ENCODE measurements at places on chromosomes 2 and 18.

DNA sequence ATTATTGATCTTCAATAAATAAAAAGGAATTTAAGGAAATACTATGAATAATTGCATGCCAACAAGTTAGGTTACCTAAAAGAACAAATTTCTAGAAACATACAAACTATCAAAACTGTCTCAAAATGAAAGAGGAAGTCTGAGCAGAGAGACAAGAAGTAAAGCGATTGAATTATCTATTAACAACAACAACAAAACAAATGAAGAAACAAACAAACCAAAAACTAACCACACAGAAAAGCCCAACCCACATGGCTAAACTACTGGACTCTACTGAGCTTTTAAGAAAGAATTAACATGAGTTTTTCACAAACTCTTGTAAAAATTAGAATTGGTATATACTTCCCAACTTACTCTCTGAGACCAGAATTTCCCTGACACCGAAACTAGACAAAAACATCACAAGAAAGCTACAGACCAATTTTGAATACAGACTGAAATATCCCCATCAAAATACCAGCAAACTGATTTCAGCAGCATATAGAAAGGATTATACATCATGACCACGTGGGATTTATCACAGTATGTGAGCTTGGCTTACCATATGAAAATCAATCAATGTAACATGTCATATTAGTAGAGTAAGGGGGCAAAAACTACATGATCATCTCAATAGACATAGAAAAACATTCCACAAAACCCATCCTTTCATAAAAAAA, 16.6 kb upstream of the GALNT1 start:
- no peak for DNase-seq

DNA sequence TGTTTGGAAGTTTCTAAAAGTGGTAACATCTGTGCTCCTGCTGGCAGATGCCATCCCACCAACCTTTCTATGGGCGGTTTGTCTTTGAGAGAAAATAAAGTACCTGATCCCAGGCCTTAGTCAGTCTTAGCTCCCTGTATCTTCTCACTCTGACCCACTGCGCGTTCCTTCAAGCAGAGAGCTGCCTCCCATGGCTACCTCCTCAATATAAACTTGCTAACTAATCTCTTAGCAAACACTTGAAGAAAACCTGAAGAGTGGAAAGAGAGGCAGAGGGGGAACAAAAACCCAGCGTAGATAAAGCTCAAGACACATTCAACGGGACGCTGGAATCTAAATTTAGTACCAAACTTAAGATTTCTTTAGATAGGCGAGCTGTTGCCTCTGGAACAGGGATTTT, 17.6 kb downstream of the ZEB2 start:
- DNase-seq: no peak

GRCh38 chr2:109295781-109296117, 166.7 kb downstream of the SH3RF3 start:
- DNase-seq: no peak

GRCh38 chr18:2687390-2688001, 32.0 kb downstream of the SMCHD1 start:
- DNase-seq: no peak

GRCh38 chr2:204060841-204061240, 124.3 kb downstream of the ICOS start:
- no peak for DNase-seq

DNA sequence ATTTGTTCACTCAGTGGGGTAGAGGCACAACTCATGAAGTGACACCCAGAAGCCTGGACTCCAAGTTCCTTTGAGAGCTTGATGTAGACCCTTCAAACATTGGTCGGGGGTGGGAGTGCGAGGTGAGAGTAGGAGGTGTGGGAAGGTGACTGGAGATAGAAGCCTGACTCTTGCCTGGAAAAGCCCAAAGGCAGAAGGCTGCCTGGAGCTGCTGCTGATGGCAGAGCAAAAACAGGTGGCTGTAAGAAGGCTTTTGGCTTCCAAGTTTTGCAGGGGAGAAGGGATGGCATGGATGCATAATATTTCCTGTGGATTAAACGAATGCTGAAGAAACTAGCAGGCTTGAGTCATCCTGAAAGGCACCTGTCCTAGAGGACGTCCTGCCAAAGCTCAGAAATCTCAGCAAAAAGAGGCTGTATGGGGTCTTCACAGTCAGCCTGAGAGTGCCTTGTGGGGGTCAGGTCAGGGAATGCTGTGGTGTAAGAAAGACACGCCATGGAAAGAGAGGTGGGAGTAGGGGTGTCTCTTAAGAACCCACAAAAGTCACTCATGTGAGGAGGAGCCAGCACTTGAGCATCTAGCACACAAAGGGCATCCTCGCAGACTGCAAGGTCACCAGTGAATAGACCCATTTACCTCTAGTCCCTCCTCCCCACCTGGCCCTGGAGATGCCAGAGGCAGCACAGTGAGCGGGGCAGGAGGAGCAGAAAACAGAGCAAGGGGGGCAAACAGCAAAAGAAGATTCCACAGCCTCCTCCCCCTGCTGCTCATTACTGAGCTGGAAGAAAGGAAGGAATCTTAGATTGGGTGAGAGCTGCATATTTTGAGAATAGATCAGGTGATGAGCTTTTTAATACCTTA, 37.5 kb downstream of the FASTKD2 start:
- no peak for DNase-seq

DNA sequence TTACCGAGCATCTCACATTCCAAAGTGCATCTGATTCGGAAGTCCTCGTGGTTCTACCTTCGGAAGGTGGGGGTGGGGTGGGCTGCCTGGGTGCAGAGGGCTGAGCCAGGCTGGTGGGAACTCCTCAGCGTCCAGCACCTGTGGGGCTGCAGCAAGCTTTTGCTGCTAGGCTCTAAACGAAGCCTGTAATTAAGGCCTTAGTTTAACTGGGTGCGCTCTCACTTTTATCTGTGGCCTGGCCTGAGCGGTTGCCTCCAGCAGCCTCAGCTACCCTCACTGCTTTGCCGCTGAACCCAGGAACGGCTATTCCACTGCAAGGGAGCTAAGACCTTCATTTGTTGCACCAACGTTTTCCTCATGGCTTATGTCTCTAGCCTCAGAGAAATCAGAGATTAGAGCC, 48.4 kb downstream of the TMEM17 start:
- no peak for DNase-seq

GRCh38 chr2:146238254-146238966, 1606.4 kb upstream of the ACVR2A start:
- DNase-seq: no peak

- no peak for DNase-seq
Observed at GRCh38 chr2:117737846-117738245, 76.6 kb upstream of the DDX18 start.

- DNase-seq: no peak
Observed at GRCh38 chr18:42255908-42256765, 301.1 kb downstream of the PIK3C3 start.

- DNase-seq: no peak
Observed at GRCh38 chr2:241279413-241279812, 36.1 kb downstream of the HDLBP start.

GRCh38 chr2:98607104-98607503, 1.2 kb downstream of the COA5 start:
- DNase-seq: no peak

DNA sequence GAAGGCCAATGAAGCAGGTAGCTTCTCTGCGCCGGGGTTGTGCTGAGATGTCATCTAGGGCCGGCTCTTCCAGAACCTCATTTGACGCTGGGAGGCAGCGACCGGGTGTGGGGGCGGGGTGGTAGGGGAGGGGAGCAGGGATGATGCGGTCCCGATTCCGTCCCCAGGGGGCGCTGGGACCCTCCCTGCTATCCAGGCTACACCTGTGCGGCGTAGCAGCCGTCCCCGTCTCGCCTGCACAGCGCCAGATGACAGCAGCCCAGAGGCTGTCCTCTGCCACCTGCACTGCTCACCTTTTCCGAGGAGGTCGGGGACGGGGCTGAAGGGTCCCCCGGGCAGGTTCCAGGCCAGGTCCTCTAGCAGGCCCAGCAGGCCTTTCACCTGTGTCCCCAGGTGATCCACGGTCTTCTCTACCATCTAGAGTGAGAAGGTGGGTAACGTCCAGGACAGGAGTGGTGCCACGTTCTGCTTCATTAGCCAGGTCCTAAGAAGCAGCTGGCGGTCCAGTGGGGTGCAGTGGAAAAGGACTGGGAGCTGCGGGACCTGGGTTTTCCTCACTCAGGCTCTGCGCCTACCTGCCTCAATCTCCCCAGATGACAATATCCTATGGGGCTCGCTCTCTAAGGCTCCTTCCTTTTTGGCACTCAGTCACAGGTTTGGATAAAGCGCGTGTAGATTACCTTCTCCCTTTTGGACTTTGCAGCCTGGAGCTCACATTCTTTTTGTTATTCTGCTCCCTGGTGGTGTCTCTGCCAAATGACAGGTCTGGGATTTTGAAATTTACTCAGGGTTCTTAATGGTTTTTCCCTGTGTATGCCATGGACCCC, 56.0 kb upstream of the RAB6C start:
- no peak for DNase-seq

DNA sequence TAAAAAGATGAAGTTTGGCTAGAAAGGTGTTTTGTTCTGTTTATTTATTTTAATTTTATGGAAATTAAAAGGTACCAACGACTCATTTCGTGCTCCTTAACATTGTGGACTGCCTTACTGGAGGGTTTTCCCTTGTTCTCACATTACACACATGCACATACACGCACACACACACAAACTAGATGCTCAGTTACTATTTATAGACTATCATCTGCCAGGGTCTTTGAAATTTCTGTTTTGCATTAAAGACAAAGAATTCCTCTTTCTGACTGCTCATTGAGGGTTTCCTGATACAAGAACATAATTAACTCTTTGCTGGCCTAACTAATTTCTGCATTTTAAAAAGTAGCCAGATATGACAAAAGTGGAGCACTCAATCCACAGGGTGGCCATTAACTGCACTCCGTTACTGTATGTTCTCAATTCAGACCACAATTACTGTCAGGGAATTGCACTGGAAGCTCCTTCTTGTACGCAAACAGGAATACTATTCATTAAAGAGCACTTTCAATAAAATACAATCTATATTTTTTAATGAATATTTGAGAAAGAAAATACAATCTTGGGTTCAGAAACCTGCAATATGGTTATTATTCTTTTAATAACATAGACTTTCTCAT, 366.9 kb upstream of the GALNT5 start:
- no peak for DNase-seq

DNA sequence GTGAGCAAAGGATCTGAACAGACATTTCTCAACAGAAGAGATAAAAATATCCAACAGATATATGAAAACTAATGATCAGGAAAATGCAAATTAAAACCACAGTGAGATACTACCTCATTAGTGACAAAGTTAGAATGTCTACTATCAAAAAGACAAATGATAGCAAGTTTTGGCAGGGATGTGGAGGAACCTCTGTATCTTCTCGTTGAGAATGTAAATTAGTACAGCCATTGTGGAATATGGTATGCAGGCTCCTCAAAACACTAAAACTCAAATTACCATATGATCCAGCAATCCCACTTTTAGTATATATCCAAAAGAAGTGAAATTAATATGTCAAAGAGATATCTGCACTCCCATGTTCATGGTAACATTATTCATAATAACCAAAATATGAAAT, 427.1 kb downstream of the LRRTM4 start:
- no peak for DNase-seq

- no peak for DNase-seq
Observed at GRCh38 chr2:171478345-171478744, 43.9 kb upstream of the CYBRD1 start.

DNA sequence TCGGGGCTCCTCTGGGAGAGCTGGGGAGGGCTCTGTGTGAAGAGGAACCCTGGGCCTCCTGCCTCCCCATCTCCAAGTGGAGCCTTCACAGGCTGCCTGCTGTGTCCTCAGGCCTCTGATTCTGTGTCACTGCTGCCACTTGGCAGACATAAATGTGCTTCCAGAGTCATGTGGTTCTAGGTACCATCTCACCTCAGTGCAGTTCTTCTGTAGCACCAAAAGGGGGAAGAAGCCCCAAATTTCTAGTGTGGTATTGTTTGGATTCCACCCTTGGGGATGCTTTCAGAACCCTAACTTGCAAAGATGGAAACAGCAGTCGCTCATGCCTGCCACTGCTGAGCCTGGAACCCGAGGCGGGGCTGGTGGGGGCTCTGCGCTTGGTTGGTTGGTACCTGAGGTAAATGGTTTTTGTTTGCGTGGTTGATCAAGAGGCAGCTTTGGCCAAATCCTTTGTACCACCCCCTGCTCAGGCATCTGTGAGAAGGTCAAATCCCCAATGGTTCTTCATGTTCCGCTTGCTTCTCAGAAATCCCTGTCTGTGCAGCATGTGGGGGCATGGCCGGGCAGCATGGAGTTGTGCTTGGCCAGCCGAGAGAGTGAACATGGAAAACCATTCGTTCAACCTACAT, 27.5 kb downstream of the COA5 start:
- DNase-seq: no peak
